ENCODE measurements at places on chromosomes 11 and 22.

- DNase-seq = no peak
Measured at GRCh38 chr11:122812638-122813037, 25.7 kb upstream of the CRTAM start.

GRCh38 chr22:29772170-29772641 lies 5.0 kb downstream of the UQCR10 start:
- DNase-seq = peak; percentile 60

- DNase-seq = peak; percentile 70
Measured at GRCh38 chr11:67613960-67614715, 7.4 kb downstream of the NDUFV1 start.

DNA sequence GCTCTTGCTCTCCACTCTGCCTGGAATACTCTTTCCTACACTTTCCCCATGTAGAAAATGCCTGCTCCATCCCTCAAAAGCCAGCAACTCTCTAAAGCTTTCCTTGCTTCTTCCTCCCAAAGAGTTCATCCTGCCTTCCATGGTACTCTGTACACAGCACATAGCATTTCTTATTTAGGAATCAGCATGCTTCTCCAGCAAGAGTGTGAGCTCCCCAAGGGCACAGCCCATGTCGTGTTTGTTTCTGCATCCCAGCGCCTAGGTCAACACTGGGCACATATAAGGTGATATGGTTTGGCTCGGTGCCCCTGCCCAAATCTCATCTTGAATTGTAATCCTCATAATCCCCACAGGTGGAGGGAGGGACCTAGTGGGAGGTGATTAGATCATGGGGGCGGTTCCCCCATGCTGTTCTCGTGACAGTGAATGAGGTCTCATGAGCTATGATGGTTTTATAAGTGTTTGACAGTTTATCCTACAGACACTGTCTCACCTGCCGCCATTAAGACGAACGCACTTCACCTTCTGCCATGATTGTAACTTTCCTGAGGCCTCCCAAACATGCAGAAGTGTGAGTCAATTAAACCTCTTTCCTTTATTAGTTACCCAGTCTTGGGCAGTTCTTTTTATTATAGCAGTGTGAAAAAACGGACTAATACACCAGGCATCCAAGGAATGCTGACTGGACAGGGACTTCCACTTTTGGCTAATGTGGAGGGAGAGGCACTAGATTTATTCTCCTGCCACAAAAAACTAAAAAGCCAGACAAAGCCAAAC lies 8.2 kb downstream of the VPS37C start:
- DNase-seq = no peak

DNA sequence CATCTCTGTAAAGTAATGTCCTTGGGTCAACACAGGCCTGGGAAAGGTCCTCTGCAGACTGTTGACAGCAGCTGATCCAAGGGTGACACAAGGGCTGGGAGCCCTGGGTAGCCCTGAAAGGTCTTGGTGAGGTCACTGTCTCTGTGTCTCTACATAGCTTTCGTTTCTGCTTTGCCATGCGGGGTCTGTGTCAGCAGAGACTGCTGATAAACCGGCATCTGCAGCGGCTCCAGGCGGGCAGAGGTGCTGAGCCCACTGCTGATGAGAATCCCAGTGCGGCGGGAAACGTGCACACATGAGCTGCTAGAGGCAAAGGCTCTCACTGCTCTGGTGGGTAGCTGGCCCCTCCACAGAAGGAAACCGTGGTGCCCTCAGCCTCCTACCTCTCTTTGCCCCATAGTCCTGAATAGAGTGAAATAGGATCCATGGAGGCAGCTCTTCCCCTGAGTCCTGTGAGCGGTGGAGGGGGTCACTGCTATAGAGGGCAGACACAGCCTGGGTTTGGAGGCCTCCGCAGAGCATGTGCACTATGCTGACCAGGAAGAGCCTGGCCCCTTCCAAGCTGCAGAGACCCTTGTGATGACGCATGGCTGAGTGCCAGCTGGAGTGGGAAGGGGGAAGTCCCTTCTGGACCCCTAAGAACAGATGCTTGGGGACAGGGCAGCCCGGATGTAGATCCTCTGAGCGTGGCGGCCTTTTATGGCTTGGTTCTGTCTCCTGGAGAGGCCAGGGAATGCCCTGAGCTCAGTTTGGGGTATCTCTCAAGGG lies 17.8 kb upstream of the ST3GAL4 start:
- DNase-seq = peak; percentile 28

DNA sequence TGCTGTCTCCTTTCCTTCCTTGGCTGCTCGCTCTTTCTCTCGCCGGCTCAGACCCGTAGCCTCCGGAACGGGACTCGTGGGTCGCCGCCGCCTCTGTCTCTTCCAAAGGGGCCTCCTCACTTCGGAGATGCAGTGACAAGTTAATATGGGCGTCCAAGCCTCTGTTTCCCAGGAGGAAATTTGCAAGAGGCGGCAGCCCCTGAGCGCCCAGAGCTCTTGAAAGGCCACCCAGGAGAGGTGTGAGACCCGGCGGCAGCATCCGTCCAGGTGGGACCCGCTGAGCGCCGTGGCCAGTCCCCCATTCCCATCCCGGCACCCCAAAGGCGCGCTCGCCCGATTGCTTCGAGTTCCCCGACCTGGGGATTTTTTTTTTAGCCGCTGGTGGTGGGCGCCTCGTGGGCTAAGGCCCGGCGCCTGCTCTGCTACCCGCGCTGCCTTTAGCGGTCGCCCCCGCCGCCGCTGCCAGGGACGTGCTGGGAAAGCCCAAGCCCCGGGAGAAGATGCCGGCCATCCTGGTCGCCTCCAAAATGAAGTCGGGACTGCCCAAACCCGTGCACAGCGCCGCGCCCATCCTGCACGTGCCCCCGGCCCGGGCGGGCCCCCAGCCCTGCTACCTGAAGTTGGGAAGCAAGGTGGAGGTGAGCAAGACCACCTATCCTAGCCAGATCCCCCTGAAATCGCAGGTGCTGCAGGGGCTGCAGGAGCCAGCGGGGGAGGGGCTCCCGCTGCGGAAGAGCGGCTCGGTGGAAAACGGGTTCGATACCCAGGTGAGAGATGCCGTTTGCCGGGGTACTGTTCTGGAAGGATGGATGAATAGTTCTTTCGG lies 772 bp downstream of the NAV2 start:
- DNase-seq = no peak

GRCh38 chr11:15675683-15676082 lies 561.0 kb downstream of the INSC start:
- DNase-seq = no peak

GRCh38 chr22:37920126-37920525 lies 14.0 kb downstream of the MICALL1 start:
- no peak for DNase-seq
